ENCODE measurements at places on chromosomes 4 and X.

DNA sequence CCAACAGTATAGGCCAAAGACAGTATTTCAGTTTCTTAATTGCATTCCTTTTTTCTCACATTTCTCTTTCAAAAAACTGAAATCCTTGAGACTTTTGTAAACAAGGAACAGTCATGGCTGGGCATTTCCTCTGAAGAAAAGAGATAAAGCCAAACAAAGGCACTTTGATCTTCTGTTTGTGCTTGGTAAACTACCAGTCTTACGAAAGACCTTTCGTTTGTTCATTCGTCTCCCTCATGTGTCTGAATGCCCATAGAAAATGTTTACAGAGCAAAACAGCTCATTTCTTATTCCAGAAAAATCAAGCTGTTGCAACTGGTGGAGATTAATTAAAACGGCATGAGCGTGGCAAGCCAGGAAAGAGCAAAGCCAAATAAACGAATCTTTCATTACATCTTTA, 178.0 kb downstream of the GASK1B start:
- no peaks in the 10 kb centered on the region for H3K36me3 ChIP-seq
- no peak overlapping the region for H3K27ac ChIP-seq
- H3K27me3 ChIP-seq: no peaks in the 10 kb centered on the region
- no peaks in the 10 kb centered on the region for H3K4me1 ChIP-seq

- H3K4me3 ChIP-seq: no peak overlapping the region
- H3K4me1 ChIP-seq: no peaks in the 10 kb centered on the region
- no peaks in the 10 kb centered on the region for H3K36me3 ChIP-seq
- no peak for DNase-seq
- no peak overlapping the region for H3K27ac ChIP-seq
- no peaks in the 10 kb centered on the region for H3K27me3 ChIP-seq
Measured at GRCh38 chrX:68462653-68463052, 29.4 kb upstream of the OPHN1 start.

DNA sequence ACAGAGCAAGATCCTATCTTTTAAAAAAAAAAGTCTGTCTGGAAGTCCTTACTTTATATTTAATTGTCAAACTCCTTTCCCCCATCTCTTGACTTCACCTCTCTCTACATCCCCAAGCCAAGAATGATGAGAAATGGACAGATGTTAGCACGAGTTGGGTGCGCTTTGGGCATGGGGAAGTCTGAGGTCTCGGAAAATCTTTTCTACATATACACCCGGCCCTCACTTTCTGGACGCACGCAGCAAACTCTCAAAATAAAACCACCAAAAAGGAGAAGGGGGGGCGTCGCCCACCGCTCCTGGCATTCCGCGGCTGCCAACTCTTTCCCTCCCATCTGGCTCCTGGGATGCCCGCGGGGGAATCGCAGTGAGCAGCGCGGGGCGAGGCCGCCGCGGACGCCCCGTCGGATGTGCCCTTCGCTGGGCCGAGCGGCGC, 756 bp downstream of the IGFBP7 start:
- no peaks in the 10 kb centered on the region for H3K27me3 ChIP-seq
- H3K36me3 ChIP-seq: no peaks in the 10 kb centered on the region
- H3K4me3 ChIP-seq: peak overlapping the region; percentile 86
- no peak for DNase-seq
- H3K4me1 ChIP-seq: no peaks in the 10 kb centered on the region

DNA sequence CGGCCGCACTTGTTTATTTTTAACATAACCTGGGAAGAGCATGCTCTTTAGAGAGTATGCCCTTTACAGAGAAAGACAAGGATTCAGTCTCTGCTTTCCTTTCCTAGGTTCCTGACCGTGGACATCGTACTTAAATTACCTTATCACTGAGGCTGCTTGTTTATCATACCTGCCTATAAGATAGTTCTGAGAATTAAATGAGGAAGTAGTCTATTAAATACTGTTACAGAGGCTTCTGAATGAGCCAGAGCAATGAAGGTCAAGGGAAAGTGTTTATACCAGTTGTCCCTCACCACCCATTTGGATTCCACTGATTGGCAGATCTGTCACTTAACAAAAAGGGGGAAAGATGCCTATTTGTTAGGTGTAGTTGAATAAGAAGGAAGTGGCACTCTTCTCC, 10.0 kb downstream of the TXLNG start:
- H3K4me1 ChIP-seq: no peaks in the 10 kb centered on the region
- no peaks in the 10 kb centered on the region for H3K27me3 ChIP-seq
- no peak for DNase-seq
- H3K36me3 ChIP-seq: peaks cover 14% of the 10 kb centered on the region

GRCh38 chr4:141302924-141303323, 82.2 kb downstream of the ZNF330 start:
- no peak overlapping the region for H3K4me3 ChIP-seq
- H3K27ac ChIP-seq: no peak overlapping the region
- no peaks in the 10 kb centered on the region for H3K4me1 ChIP-seq
- H3K36me3 ChIP-seq: no peaks in the 10 kb centered on the region

DNA sequence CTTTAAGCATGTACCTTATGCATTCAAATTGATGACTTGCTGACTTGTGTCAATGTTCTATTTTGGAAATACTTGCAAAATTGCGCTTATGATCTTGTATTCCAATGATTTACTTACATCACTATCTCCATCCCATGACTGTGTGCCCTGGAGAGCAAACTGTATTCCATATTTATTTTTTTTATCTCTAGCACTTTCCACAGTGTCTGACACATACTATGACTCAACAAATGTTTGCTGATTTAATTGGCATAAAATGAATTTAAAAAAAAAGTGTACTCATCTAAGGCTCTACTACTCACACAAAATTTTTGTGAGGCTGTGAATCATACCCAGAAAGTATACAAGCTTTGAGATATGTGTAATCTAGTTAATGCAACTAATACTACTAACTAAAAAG, 1066.8 kb upstream of the ADGRL3 start:
- no peak overlapping the region for H3K4me3 ChIP-seq
- no peak overlapping the region for H3K27ac ChIP-seq

- DNase-seq: no peak
- no peak overlapping the region for H3K27ac ChIP-seq
- no peaks in the 10 kb centered on the region for H3K36me3 ChIP-seq
- H3K4me3 ChIP-seq: no peak overlapping the region
- no peaks in the 10 kb centered on the region for H3K27me3 ChIP-seq
Measured at GRCh38 chr4:18463987-18464559, 442.5 kb upstream of the LCORL start.

- peaks cover 47% of the 10 kb centered on the region for H3K4me1 ChIP-seq
- DNase-seq: peak; percentile 60
- peaks cover 32% of the 10 kb centered on the region for H3K36me3 ChIP-seq
- H3K4me3 ChIP-seq: peak overlapping the region; percentile 85
Measured at GRCh38 chr4:183445097-183445428, 627 bp downstream of the CDKN2AIP start.

DNA sequence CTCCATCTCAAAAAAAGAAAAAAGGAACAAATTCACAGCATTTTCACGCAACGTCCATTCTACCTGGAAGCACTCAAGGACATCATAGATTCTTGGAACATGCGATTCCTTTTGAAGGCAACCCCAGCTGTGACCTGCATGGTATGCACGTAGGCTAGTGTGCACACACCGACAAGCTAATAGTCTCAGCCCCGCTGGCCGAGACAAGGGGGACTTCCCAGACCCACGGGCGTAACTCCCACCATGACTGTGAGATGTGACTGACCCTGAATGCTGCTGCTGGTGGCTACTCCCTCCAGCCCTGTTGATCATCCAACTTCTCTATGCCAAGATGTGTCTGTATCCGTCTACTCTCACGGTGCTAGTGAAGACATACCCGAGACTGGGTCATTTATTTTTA, 78.3 kb downstream of the CRLF2 start:
- H3K27ac ChIP-seq: no peak overlapping the region
- no peaks in the 10 kb centered on the region for H3K36me3 ChIP-seq
- H3K4me3 ChIP-seq: no peak overlapping the region
- H3K4me1 ChIP-seq: no peaks in the 10 kb centered on the region

DNA sequence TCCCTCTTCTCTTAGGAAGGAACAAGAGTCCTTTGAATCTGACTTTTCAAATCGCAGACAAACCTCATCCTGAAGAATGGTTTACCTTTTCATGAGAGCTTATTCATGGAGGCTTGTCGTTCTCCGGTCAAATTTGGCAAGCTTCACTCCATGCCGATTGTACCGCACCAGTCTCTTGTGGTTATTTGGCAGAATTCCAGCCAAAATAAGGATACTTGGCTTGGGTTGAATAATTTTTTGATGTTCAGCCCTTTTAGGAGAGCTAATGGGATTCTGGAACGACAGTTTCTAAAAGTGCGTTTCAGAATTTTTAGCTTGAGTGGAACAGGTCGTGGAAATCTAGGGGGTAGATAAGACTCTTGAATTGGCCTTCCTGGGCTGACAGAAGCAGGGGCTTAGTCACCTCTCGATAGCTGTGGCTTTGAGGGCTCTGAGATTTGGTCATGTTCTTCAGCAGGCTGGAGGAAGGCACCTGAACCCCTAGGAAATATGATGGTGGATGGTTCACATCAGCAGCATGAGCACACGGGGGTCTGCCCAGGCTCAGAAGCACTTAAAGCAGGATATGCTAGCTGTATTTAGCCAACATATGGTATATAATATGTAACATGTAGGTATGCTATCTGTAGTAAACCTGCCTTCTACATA, 1.5 kb downstream of the KLHL2 start:
- H3K4me3 ChIP-seq: peak overlapping the region; percentile 81
- H3K4me1 ChIP-seq: peaks cover 19% of the 10 kb centered on the region
- no peak overlapping the region for H3K27ac ChIP-seq

GRCh38 chr4:47221721-47222120, 190.4 kb downstream of the GABRB1 start:
- H3K4me1 ChIP-seq: no peaks in the 10 kb centered on the region
- no peaks in the 10 kb centered on the region for H3K36me3 ChIP-seq
- H3K27me3 ChIP-seq: no peaks in the 10 kb centered on the region
- H3K4me3 ChIP-seq: no peak overlapping the region

DNA sequence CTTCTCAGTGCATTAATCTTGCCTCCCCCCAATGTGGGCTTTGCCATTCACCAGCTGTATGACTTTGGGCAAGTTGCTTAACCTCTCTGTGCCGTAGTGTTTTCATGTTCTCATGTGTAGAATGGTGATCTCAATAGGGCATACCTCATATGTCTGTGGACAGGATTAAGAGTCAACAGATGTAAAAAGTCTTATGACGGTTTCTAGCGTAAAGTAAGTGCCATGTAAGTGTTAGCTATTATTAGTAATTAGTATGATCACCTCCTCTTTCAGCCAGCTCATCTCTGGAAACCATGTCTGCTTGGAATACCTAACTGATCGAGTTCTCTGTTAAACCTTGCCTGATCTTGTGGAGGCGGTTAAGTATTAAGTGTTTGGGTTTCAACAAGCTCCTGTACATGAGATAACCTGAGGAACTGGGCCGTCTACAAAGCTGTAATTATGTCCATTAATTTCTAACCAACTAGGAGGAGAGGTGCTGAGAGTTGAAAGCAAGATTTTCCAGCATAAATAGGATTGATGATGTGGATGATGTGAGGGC, 66.3 kb downstream of the TSC22D3 start:
- H3K36me3 ChIP-seq: peaks cover 12% of the 10 kb centered on the region
- DNase-seq: no peak
- no peaks in the 10 kb centered on the region for H3K27me3 ChIP-seq
- peaks cover 20% of the 10 kb centered on the region for H3K4me1 ChIP-seq
- no peak overlapping the region for H3K4me3 ChIP-seq

GRCh38 chr4:129545599-129546278, 449.8 kb downstream of the C4orf33 start:
- no peaks in the 10 kb centered on the region for H3K4me1 ChIP-seq
- DNase-seq: peak; percentile 91
- no peaks in the 10 kb centered on the region for H3K36me3 ChIP-seq
- no peaks in the 10 kb centered on the region for H3K27me3 ChIP-seq

DNA sequence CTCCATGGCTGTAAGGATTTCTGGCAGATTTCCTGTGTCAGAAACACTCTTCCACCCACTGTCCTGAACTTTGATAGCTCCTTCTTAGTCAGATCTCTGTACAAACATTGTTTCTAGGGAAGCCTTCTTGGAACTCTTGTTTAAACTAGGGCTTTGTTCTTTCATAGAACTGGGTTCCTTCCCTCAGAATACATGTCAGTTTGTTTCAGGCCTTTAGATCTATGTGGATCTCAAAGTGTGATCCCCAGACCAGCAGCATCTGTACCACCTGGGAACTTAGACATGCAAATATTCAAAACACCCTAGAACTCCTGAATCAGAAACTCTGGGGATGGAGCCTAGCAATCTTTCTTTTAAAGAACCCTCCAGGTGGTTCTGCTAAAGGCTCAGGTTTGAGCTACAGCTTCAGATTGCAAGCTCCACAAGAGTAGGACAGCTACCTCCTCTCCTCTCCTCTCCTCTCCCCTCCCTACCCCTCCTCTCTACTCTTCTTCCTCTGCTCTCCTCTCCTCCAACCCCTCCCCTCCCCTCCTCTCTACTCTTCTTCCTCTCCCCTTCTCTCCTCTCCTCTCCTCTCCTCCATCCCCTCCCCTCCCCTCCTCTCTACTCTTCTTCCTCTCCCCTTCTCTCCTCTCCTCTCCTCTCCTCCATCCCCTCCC, 12.7 kb downstream of the RASSF6 start:
- DNase-seq: no peak
- no peaks in the 10 kb centered on the region for H3K27me3 ChIP-seq
- no peaks in the 10 kb centered on the region for H3K4me1 ChIP-seq
- H3K4me3 ChIP-seq: no peak overlapping the region

DNA sequence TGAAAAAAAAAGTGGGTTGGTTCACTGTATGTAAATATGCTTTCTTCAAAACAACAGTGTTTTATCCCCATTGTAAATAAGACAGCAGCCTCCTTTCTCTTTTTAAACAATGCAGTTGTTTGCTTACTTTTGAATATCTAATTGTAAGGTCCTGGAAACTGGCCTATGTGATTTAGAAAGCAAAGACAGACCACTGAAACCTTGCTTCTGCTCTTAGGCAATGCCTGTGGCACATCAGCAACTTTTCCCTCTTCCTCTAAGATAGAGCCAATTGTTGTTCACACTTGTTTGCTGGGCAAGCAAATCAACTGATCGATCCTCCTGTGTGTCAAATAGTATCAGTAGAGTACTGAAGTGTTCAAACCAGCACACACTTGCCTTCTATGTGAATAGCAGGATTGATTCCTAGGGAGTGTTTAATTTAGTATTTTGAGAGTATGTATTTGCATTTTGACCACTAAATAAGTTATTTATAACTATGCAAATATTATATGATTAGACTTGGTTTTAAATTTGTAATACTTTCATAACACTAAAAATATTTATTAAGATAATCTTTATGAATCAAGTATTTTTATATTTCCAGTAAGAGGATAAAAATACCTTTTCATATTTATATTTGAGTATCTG, 55.4 kb upstream of the GRPR start:
- H3K27me3 ChIP-seq: no peaks in the 10 kb centered on the region
- H3K4me3 ChIP-seq: no peak overlapping the region
- no peaks in the 10 kb centered on the region for H3K4me1 ChIP-seq
- DNase-seq: no peak

GRCh38 chr4:157502656-157503055, 282.1 kb downstream of the GRIA2 start:
- H3K27ac ChIP-seq: no peak overlapping the region
- no peaks in the 10 kb centered on the region for H3K4me1 ChIP-seq
- no peaks in the 10 kb centered on the region for H3K36me3 ChIP-seq
- DNase-seq: no peak
- no peaks in the 10 kb centered on the region for H3K27me3 ChIP-seq

- no peak for DNase-seq
- H3K36me3 ChIP-seq: no peaks in the 10 kb centered on the region
- H3K4me1 ChIP-seq: no peaks in the 10 kb centered on the region
- H3K4me3 ChIP-seq: no peak overlapping the region
Measured at GRCh38 chr4:7115557-7116340, 47.9 kb upstream of the GRPEL1 start.
